Activated CD4-positive, CD25-positive, alpha-beta regulatory T cell treated with anti-CD3 and anti-CD28 coated beads, Interleukin-2, amount 50 U/mL, for 24 hours (primary cell): ENCODE measurements at places on chromosomes 4 and X.
A peak's percentile ranks its signal among the peaks of the same experiment; 100 is the strongest.

DNA sequence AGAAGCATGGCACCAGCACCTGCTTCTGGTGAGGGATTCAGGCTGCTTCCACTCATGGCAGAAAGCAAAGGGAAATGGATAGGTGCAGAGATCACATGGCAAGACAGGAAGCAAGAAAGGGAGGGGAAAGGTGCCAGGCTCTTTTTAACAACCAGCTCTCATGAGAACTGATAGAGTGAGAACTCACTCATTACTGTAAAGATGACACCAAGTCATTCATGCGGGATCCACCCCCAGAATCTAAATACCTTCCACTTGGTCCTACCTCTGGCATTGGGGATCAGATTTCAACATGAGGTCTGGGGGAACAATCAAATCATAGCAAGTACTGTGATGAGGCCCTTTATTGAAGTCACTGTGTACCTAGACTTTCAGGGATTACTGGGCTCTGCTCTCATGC lies 72.0 kb upstream of the PRDM5 start:
- no peak for ATAC-seq

DNA sequence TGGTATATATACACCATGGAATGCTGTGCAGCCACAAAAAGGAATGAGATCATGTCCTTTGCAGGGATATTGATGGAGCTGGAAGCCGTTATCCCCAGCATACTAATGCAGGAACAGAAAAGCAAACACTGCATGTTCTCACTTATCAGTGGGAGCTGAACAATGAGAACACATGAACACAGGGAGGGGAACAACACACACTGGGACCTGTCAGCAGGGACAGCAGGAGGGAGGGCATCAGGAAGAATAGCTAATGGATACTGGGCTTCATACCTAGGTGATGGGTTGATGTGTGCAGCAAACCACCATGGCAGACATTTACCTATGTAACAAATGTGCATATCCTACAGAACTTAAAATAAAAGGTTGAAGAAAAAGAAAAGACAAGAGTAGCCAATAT lies 81.1 kb upstream of the ADAD1 start:
- ATAC-seq = no peak

DNA sequence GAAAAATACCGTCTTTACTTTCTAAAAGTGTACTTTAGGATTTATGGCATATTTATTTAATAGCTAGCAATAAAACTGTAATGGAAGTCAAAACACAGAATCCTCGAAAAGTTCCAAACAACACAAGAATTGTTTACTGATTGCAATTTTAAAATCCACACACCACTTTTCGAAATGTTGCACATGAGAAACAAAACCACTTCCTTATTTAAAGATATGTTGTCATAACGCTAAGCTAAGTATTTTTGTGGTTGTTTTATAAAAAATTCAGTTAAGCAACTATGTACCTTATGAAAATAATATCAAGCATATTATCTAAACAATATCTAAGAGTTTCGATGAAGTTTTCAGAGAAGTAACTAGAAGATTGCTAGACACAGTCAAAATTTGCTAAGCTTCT lies 344 bp downstream of the TMPRSS11D start:
- no peak for ATAC-seq

DNA sequence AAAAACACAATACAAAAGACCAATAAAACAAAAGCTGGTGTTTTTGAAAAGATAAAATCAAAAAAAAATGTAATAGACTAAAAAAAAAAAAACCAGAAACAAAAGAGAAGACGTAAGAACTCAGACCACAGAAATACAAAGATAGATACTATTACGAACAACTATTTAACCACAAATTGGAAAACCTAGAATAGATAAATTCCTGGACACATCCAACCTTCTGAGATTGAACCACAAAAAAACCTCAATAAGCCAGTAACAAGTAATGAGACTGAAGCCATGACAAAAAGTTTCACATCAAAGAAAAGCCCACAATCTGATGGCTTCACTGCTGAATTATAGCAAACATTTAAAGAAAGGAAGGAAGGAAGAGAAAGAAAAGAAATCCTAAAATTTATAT lies 16.2 kb downstream of the RCHY1 start:
- no peak for ATAC-seq

GRCh38 chr4:113009461-113009860 lies 40.0 kb upstream of the ANK2 start:
- no peak for ATAC-seq

- peak; percentile 27 for ATAC-seq
Measured at GRCh38 chr4:2852481-2852921, 8.9 kb downstream of the ADD1 start.
